Stimulated activated memory B cell treated with anti-CD40 and anti-IgM and Interleukin-4, amounts not matched to agents 10 μg/mL and 1 μg/mL and 100 μg/mL, for 72 hours (primary cell): ENCODE measurements at places on chromosomes 4 and X.

- no peak for ATAC-seq
These were observed 1.0 kb upstream of the HMX1 start for GRCh38 chr4:8872402-8873291.

DNA sequence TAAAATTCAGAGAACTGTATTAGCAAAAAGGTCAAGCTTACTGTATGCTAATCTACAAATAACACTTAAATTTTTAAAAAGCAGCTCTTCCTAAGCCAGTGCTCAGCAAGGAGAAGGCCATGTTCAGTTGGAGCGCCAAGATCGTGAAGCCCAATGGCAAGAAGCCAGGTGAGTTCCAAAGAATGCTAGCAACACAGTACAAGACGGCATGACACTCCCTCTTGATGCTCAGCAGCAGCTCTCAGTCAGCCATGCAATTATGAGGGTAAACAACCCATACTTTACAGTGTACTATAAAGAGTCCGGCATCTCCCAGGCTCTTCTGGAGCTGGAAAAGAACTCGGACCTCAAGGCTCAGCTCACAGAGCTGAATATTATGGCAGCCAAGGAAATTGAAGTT lies 34.9 kb downstream of the STX18 start:
- ATAC-seq, result no peak

DNA sequence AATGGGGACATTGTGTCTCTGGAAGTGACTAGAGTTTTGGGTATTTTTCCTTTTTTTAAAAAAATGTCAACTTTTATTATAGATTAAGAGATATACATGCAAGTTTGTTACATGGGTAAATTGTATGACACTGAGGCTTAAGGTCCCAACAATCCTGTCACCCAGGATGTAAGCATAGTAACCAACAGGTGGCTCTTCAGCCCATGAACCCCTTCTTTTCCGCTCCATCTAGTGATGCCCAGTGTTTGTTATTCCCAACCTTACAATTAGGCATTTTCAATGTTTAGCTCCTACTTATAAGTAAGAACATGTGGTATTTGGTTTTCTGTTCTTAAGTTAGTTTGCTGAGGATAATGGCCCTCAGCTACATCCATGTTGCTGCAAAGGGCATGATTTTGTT lies 102.7 kb downstream of the GRID2 start:
- ATAC-seq, result peak; percentile 46

DNA sequence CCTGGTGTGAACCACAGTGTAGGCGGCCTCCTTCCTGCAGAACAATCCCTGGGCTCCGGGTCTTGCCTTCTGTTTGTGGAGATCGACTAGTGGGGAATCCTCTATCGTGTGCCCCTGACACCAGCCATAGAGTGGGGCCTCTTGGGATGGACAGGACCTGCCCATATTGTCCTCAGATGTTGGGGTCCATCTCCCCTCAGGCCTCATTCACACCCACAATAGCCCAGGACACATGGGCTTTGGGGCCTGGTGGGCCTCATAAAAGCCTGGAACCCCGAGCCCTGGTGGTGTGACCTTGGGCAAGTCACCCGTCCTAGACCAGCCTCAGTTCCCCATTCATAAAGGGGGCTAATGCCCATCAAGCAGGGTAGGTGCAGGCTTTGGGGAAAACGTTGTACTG lies 13.2 kb upstream of the GAGE10 start:
- no peak for ATAC-seq

DNA sequence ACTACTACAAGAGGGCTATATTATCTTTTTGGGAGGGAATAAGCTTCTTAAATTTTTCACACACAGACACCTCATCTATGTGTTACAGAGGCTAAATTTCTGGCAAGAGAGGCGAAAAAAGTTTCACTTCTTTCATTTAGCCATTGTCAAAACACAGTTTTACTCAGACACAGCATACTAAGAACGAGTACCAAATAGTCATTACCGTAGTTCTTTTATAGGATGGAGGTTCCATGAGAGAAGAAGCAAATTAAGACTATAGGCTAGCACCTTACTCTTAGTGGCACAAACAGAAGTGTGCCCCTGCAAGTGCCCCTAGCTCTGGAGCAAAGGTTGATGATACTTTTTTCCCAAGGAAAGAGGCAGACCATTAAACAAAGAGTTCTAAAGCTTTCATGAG lies 26.2 kb downstream of the UGT2B7 start:
- ATAC-seq, result no peak

GRCh38 chr4:150867148-150867547 lies 147.9 kb downstream of the LRBA start:
- ATAC-seq, result peak; percentile 66

GRCh38 chr4:101205916-101206315 lies 141.4 kb downstream of the PPP3CA start:
- peak; percentile 95 for ATAC-seq

DNA sequence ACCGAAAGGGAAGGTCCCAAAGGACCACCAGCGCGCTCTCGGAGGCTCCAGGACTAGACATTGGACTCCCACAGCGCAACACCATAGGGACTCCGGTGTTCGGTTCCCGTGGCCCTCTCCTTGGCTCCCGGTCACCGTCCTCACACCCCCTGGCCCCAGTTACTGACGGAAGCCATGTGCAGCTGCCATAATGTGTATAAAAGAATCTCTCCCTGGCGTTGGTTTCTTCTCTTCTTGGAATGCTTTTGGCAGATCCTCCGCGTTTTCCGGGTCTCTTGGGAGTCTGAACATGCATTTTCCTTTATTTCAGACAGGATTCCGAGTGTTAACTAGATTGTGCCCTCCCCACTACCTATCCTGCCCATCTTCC lies 69.8 kb downstream of the FBXO8 start:
- no peak for ATAC-seq
